ENCODE measurements at places on chromosomes 7 and 10.

DNA sequence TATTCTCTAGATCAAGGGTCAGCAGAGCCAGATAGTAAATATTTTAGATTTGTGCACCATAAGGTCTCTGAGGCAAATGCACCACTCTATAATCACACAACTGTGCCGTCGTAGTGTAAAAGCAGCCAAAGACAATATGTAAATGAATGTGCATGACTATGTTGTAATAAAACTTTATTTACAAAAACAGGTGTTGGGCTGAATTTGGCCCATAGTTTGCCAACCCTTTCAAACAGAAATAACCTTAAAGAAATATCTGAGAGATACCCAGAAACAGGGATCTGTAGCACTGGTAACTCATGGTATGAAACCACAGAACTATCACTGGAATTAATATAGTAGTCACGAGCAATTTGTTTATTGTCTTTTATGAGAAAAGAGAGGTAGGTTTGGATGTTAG, 86.0 kb downstream of the ARID5B start:
- H3K27me3 ChIP-seq: no peaks in the 10 kb centered on the region
- H3K4me1 ChIP-seq: peaks cover 17% of the 10 kb centered on the region
- no peak overlapping the region for H3K27ac ChIP-seq
- no peak for DNase-seq
- H3K4me3 ChIP-seq: no peak overlapping the region

DNA sequence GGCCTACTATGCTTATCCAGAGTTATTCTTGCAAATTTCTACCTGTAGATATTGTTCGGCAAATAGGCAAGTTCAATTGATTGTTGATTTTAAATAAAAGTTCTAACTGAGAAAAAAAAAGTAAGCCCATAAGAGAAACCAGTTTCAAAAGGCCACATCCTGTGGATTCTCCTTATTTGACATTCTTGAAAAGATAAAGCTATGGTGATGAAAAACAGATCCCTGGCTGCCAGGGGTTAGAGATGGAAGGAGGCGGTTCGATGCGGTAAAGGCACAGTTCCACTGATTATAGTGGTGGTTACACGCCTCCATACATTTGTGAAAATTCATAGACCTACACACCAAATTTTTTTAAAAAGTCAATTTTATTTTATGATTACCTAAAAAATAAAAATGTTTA, 347.8 kb downstream of the KCNMA1 start:
- H3K4me3 ChIP-seq: no peak overlapping the region
- no peaks in the 10 kb centered on the region for H3K36me3 ChIP-seq
- DNase-seq: no peak
- no peaks in the 10 kb centered on the region for H3K27me3 ChIP-seq

DNA sequence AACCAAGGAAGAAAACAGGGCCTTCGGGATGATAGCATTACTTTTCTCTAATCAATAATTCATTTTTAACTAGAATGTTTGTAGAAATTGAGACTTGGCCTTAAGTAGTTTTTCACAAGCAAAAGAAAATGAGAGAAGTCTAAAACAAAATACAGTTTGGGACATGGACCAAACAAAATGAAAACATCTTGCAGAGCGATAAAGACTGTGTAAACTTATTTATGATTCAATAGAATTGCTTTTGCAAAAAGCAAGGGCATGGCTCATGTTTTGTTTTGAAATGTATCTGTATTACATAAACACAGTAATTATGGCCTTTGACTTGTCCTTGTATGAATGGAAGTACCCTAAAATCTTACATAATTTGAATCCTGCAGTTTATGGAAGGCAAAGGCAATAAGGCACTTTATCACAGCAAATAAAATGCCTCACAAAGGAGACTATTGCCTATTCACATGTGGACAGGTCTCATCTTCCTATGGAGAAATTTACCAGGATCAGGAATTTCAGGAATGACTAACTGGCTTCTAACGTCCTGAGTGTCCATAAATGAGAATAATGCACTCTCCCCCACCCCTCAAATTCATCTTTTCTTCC, 295.2 kb downstream of the PTEN start:
- H3K27me3 ChIP-seq: no peaks in the 10 kb centered on the region
- H3K4me3 ChIP-seq: no peak overlapping the region
- H3K4me1 ChIP-seq: peaks cover 28% of the 10 kb centered on the region
- peak overlapping the region; percentile 84 for H3K27ac ChIP-seq

DNA sequence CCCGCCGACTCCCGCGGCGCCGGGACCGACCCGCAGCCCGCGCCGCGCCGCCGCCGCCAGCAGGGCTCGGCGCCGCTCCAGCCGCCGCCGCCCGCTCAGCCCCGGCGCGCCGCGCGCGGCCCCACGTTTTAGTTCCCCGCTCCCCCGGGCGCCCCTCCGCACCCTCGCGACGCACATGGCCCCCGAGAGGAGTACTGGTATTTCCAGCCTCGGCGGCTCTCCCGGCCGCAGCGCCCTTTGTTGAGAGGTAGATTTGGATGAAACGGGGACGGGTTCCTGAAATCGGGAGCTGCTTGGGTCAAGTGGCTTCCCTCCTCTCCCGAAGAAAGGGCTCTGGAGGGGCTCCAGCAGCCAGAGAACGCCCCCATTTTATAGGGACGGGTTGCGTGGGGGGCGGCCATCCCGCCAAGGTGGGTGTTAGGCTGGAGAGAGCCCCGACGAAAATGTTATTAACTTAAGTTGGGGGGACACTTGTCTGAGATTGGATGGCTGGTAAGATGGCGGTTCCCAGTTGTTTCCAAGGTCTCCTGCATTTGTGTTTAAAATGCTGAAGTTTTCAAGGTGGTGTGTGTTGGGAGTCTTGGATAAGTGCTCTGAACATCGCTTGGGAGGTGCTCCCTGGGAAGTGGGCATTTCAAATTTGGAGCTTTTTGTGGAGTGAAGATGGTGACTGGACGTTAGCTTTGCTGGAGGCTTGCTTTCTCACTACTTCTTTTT, 1.2 kb downstream of the BMI1 start:
- peaks cover 9% of the 10 kb centered on the region for H3K36me3 ChIP-seq
- peaks cover 23% of the 10 kb centered on the region for H3K4me1 ChIP-seq

GRCh38 chr7:107387128-107387527, 82.7 kb upstream of the GPR22 start:
- H3K4me1 ChIP-seq: peaks cover 7% of the 10 kb centered on the region
- H3K27ac ChIP-seq: no peak overlapping the region
- no peaks in the 10 kb centered on the region for H3K36me3 ChIP-seq

- H3K27ac ChIP-seq: no peak overlapping the region
- H3K4me3 ChIP-seq: no peak overlapping the region
- no peak for DNase-seq
- H3K4me1 ChIP-seq: peaks cover 26% of the 10 kb centered on the region
Measured at GRCh38 chr10:104253106-104253505, 1.6 kb upstream of the GSTO1 start.

DNA sequence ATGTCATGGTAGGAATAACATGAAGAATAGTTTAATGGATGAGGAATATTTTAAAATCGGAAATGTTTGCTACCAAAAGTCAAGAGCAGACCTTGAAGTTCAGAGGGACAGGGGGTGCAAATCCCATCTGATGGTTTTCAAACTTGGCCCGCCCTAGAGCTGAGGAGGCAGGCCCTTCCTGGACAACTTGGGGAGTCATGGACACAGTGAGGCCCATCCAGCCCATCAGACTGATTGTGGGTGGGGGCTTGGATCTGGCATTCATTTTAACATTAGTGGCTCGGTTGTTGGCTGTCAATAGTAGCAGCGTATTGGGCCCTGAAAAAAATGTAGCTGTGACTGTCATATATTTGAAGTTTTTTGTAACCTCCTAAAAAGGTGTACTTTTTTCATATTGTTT, 2.0 kb downstream of the C10orf90 start:
- H3K4me3 ChIP-seq: no peak overlapping the region
- no peaks in the 10 kb centered on the region for H3K36me3 ChIP-seq
- H3K4me1 ChIP-seq: peaks cover 8% of the 10 kb centered on the region
- no peaks in the 10 kb centered on the region for H3K27me3 ChIP-seq
- no peak for DNase-seq

GRCh38 chr7:31251441-31251840, 89.1 kb downstream of the NEUROD6 start:
- H3K4me3 ChIP-seq: no peak overlapping the region
- H3K27ac ChIP-seq: no peak overlapping the region
- no peaks in the 10 kb centered on the region for H3K27me3 ChIP-seq
- no peaks in the 10 kb centered on the region for H3K4me1 ChIP-seq
- H3K36me3 ChIP-seq: no peaks in the 10 kb centered on the region

DNA sequence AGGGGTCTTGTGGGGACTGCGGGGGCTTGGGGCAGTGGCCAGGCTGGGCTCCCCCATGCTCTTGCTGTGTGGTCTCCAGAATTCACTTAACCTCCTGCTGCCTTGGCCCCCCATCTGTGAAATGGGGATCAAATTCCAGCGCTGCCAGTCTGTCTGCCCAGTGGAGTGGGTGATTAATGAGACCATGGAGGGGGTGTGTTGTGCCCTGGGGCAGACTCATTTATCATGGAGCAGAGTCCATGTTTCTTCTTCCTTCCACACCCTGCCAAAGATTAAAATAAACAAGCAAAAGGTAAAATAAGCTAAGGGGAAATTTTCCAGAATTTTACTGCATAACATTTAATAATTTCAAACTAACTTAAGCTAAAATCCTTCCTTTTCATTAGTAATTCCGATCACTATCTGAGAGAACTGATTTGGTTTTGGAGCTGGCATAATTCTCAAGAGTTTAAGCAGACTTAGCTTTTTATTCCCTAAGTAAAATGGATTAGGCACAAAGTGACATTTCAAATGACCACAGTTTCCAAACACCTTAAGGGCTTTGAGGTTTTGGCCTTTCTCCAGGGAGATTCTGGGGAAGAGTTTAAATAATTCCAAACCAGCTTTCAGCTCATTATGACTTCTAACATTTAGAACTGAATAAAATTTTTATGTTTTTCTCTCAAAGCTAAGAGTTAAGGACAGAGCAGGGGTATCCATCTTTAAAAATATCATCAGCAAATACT, 211.9 kb downstream of the CXCL12 start:
- no peak for DNase-seq
- H3K4me1 ChIP-seq: no peaks in the 10 kb centered on the region
- H3K4me3 ChIP-seq: no peak overlapping the region
- H3K36me3 ChIP-seq: no peaks in the 10 kb centered on the region
- no peak overlapping the region for H3K27ac ChIP-seq

DNA sequence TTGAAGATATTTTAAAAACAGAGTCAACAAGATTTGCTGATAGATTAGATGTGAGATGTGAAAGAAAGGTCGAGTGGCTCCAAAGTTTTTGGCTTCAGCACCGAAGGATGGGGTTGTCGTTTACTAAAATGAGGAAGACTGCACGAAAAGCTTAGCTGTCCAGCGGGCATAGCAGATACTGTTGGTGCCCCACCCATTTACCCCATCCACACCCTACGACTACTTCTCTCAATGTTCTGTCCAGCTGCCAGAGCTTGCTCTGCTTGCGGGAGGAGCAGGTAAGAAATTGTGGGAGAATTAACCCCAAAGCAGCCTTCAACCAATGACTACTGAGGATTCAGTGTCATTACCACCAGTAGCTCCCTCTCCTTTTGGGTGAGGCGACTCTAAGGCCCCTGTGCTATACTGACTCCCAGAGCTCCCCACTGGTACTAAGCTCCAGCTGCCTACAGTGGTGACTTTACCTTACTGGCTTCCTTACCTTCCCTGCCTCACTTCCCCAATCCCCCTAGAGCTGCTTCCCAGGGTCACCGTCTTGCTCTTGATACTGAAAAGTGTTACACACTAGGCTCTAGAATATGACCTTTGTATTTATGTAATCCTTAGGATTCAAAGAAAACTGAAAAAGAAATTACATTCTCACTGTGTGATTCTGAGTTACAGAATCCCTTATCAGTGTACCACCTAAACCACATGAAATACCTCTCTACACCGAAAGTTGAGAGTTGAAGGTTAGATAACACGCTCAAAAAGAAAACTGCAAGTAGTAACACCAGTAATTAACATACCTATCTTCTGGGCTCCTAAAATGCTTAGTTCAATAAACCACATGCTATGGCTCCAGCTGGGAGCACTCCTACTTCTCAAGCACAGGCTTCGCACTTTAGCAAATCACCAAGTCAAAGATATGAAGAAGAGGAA, 22.3 kb downstream of the CACUL1 start:
- H3K36me3 ChIP-seq: peaks cover 24% of the 10 kb centered on the region
- H3K27me3 ChIP-seq: no peaks in the 10 kb centered on the region
- no peak for DNase-seq
- no peak overlapping the region for H3K27ac ChIP-seq
- H3K4me3 ChIP-seq: no peak overlapping the region

GRCh38 chr10:2244471-2244870, 507.1 kb upstream of the ADARB2 start:
- H3K27ac ChIP-seq: no peak overlapping the region
- no peak overlapping the region for H3K4me3 ChIP-seq
- no peaks in the 10 kb centered on the region for H3K27me3 ChIP-seq
- no peaks in the 10 kb centered on the region for H3K4me1 ChIP-seq
- no peaks in the 10 kb centered on the region for H3K36me3 ChIP-seq

GRCh38 chr10:29009464-29009863, 279.4 kb upstream of the LYZL1 start:
- H3K27me3 ChIP-seq: peaks cover 9% of the 10 kb centered on the region
- H3K36me3 ChIP-seq: no peaks in the 10 kb centered on the region
- no peak overlapping the region for H3K27ac ChIP-seq

DNA sequence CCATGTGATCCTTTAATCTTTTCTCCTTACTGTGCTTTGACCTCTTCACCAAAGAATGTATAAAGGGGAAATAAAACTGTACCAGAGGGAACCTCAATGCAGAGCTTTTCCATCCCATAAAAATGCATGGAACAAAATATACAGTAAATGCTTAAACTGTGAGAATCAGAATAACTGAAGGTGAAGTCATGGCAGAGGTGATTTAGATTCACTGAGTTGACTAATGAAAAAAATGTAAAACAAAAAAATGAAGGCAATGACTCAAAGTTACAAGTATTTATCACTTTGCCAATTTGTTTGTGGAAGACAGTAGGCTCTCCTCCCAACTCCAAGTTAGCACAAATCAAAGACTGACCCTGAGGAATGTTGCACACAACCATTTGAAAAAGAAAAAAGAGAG, 1331.6 kb upstream of the SORCS1 start:
- DNase-seq: no peak
- no peak overlapping the region for H3K27ac ChIP-seq
- no peaks in the 10 kb centered on the region for H3K27me3 ChIP-seq
- H3K36me3 ChIP-seq: no peaks in the 10 kb centered on the region
- H3K4me3 ChIP-seq: no peak overlapping the region
- no peaks in the 10 kb centered on the region for H3K4me1 ChIP-seq

GRCh38 chr7:20409961-20410360, 79.3 kb downstream of the ITGB8 start:
- H3K4me1 ChIP-seq: peaks cover 20% of the 10 kb centered on the region
- no peak overlapping the region for H3K4me3 ChIP-seq
- H3K27me3 ChIP-seq: no peaks in the 10 kb centered on the region
- H3K27ac ChIP-seq: no peak overlapping the region
- no peak for DNase-seq

GRCh38 chr10:112689327-112690072, 242.5 kb downstream of the VTI1A start:
- no peaks in the 10 kb centered on the region for H3K36me3 ChIP-seq
- no peak overlapping the region for H3K4me3 ChIP-seq
- no peaks in the 10 kb centered on the region for H3K27me3 ChIP-seq
- H3K4me1 ChIP-seq: no peaks in the 10 kb centered on the region

DNA sequence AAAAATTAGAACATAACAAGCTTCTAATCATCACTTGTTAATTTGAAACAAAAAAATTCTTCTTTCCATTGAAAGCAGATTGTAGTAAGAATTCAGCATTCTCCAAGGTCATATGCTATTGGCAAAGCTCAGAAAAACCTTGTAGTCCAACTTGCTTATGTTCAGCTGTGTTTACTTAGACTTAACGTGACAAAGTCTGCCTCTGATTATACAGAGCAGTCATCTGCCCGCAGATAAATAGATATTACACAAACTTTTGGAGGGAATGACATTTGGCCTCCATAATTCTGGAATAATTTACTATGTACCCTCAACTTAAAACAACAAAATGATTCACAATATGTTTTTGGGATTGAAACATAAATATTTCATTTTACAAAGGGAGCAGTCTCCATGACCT, 45.8 kb downstream of the MKX start:
- DNase-seq: no peak
- no peak overlapping the region for H3K4me3 ChIP-seq
- no peaks in the 10 kb centered on the region for H3K36me3 ChIP-seq
- H3K27ac ChIP-seq: no peak overlapping the region

Measured in RWPE2 (cell line).